Muscle of arm (tissue), 14 donors: ENCODE measurements at places on chromosomes 13 and 19.

- DNase-seq = no peak
Measured at GRCh38 chr19:23407616-23408133, 12.4 kb upstream of the ZNF91 start.

DNA sequence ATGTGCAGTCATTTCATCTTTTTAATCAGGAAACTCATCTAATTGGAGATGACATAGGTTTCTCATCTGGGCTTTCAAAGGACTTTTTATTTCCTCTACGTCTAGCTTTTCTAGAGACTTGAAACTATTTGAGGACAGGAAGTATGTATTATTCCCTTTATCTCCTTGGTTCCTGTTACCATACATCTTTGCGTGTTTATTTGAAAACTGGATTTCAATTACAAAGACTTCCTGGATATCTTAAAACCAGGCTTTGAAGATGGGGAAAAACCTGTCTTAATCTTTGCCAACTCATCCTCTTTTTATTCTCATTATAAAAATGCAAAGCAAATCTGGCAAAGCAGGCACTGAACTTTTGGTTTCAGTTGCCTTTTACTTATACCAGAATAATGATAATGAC lies 130.5 kb downstream of the LMO7 start:
- DNase-seq = no peak

DNA sequence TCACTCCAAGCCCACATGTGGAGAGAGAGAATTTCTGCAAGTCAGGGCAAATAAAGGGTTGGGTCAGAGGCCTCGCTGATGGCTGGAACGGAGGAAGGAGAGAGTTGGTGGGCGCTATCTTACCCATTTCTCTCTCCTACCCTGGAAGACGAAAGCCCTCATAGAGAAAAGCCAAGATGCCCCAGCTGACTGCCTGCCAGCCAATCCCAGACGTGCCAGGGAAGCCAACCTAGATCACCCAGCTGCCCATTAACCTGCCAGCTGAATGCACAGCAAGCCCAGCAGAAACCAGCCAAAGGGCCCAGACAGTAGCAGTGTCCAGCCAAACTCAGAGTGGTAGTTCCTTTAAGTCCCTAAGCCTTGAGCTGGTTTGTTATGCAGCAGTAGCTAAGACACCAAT lies 167.0 kb upstream of the ZNF507 start:
- DNase-seq = no peak

DNA sequence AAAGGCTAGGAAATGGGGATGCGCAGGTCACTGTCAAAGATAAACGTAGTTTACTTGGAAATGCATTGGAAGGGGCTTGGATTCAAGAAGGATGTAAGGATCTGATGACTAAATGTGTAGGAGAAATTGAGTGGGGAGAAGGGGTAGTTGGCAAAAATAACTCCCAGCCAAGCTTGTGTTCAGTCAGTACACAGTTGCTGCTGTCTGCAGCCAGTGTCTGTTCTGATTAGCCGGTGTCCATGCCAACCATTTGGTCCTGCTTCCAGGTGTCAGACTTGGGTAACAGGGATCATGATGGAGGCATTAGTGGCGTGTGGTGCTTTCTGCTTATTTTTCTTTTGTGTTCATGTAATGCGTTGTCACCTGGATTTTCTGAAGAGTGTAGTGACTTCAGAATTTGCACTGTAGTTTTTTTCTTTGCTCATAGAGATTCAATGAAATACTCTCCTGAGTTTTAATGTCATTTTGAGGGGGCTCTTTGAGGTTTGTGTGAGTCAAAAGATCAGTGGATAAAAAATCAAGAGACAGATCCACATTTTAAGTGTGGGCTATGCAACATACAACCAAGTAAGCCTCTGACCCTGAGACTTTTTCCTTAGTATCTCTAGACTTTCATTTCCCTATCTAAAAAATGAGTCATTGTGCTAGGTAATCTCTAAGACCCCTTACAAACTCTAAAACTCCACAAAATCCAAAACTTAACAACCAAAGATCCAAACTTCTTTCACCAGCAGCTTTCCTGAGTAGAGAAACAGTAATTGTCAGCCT lies 103.9 kb downstream of the WDFY2 start:
- no peak for DNase-seq
